ENCODE measurements at places on chromosomes 12 and 14.
A peak's percentile ranks its signal among the peaks of the same experiment; 100 is the strongest.

- no peak for DNase-seq
Measured at GRCh38 chr14:53547593-53547992, 394.5 kb upstream of the DDHD1 start.

DNA sequence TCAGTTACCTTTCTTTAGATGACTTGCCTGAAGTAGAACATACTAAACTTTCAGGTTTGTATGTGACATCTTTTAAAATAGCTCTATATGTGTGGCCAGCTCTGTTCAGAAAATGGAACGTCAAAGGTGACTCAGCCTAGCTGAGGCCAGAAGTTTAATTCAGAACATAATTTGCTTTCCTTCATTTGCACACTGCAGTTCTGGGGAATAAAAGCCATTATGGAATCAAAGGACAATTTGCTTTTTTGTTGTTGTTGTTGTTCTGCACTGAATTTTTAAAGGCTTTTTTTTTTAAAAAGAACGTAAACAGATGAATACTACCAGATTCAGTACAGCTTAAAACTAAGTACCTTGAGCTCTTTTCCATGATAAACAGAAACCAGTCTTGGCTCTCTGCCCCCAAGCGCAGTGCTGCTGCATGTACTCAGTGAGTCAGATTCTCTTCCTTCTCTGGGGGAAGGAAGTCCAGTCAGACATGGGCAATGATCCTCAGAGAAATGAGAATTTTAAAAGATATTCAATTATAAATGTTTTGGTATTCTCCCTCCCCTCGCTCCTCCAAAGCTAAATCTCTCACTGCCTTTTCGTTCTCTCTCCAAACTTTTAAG is 644.2 kb downstream of the NOVA1 start:
- DNase-seq: no peak

GRCh38 chr14:104221636-104222369 is 83.4 kb downstream of the KIF26A start:
- DNase-seq: no peak

- DNase-seq: no peak
Measured at GRCh38 chr12:92044435-92044834, 101.2 kb downstream of the BTG1 start.

DNA sequence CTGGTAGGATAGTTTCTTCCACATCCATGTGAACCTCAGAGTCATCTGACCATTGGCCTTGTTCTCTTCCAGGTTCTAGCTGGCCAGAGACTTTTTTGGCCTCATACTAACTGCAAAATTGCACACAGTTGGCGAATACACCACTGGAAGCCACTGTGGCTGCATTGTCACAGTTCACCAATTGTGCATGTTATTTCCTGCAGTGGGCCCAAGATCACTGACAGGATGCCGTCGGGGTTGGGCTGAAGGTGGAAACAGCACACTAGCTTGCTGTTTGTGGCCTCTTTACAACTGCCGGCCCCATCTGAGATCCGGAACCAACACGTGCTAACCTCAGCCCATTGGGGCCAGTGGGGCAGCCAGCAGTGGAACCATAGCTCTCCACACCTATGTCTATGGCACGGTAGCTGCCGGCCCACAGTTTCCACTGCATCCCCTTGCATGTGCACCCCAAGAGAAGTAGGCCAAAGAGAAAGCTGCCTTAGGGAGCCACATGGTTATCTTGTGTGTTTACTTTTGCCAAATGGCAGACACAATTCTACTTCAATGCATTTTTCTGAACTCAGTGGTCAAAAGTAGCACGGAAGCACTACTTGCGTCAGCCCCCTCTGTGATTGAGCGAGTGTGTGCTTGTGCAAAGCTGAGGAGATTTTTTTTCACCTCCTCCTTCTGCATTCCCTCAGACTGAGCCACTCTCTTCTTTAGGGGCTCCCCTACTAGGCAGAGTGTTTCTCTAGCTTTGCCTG is 464.0 kb downstream of the RAD51B start:
- DNase-seq: no peak

DNA sequence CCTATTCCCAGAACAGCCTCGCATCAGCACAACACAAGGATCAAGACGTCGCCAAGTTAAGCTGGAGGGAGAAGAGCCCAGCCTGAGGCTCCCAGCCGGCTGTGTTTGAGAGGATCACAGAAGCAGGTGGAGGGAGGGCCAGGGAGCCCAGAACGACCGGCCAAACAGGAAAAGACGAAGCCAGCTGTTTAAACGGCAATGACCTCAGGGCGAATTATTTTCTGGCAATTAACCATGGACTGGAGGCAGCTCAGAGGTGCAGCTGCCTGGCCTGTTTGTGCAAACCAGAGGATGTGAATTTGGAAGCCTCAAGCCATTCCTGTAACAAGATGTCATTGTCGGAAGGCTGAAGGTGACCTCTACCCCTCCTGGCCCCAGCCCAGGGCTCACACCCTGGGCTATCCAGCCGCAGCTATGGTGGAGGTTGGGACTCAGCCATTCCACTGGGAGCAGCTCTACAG is 175.8 kb upstream of the PRMT8 start:
- peak; percentile 46 for DNase-seq

DNA sequence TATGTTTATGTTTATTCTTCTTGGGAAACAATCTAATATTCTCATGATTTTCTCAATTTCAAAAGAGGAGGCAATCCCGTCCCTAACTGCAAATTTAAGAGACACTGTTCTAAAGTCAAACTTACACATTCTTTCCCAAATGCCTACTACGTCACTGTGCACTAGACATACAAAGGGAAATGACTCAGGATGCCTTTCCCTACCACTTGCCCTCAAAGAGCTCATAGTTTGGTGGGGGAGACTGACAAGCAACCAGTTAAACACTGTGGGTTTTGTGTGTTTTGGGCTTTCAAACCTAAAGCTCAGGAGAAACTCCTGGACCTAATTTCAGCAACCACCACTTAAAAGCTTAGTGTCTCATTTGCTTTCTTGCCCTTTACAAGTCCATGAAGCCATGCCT is 58.4 kb downstream of the ATP2B1 start:
- DNase-seq: no peak

DNA sequence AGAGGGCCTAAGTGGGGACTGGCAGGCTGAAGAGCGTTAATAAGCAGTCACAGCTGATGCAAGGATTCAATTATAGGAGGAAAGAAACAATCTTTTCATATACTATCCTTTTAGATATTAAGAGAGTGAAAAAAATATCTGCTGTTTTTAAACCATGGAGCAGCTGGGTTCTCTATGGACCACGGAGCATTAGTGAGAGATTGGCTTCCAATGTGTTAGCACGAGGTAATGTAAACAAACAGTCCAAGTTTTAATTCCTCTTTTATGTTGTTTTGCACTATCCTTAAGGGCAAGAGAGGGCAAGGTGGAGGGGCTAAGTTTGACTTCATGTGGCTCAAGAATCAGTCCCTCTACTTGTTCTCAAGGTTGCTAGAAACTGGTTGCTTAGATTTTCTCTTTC is 30.9 kb downstream of the CDKN1B start:
- DNase-seq: no peak

Measured in HS-27A (cell line).